ENCODE measurements at places on chromosomes 2 and 18.

DNA sequence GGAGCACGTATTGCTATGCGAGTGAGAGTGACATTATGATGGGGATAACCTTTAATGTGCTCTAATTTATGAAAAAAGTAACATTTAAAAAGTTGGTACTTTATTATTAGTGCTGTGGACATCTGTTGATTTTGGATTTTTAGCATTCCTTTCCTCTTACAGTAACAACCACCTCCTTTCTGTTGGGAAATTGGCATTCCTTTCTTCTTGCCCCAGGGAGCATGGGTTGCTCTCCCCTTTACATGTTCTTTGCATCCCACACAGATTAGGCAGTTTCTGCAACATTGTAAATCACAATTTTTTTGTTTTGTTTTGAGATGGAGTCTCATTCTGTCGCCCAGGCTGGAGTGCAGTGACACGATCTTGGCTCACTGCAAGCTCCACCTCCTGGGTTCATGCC is 300.2 kb downstream of the LPIN1 start:
- no peak for DNase-seq

DNA sequence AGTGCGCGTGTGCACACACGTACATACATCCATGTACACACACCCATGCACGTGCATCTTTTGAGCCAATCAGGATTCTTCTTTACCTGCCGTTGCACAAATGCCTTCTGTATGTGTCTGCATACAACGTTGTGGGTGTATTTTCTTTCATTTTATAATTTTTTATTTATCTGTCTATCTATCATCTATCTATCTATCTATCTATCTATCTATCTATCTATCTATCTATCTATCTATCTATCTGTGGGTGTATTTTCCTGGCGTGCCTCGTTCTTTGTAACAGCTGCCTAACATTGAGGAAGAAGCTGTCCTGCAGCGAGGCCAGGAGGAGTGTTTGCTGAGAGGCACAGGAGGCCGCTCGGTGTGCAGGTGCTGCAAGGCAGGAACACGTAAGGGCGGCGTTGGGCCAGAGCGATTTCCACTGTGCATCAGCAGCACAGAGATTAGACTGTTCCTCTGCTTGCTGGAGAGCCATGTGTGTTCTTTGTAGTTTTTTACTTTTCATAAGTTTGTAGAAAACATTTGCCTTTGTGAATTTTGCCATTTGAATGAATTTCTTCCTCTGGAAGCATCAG is 84.4 kb downstream of the DGKD start:
- no peak for DNase-seq

- no peak for DNase-seq
Observed at GRCh38 chr18:44358402-44358801, 322.3 kb upstream of the SETBP1 start.

- DNase-seq: no peak
Observed at GRCh38 chr2:234287650-234288049, 209.2 kb downstream of the ARL4C start.

DNA sequence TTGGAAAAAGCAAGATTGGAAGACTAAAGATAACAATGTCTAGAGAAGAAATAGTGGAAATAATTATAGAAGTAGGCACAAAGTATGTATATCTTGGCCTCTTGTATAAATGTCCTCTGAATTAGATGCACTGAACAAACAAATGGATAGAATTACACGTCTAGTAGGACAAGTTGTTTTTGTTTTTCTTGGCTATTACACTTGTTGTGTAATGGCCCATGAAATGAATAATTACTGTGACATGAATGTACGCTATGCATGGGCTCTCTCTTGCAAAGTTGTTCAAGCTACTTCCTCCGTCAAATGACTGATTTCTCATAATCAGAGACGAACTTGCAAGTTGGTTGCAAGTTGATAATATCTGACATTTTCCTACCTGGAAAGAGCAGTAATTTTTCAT is 126.2 kb downstream of the PDE1A start:
- no peak for DNase-seq

- no peak for DNase-seq
Observed at GRCh38 chr2:98458207-98458606, 13.5 kb downstream of the INPP4A start.

DNA sequence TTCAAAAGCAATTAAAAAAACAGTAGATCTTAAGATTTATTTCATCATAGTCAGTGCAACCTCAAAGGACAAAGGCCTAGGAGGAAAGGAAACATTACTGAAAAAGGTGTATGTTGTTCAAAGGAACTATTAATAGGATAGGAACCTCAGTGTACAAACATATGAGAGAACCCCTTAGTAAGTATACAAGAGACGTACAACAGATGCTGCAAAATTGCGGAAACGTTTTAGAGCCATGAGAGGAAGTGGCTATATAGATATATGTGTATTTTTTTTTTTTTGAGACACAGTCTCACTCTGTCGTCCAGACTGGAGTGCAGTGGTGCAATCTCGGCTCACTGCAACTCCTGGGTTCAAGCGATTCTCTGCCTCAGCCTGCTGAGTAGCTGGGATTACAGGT is 22.2 kb downstream of the PIK3C3 start:
- no peak for DNase-seq

- DNase-seq: no peak
Observed at GRCh38 chr2:151823651-151824050, 4.6 kb downstream of the ARL5A start.

DNA sequence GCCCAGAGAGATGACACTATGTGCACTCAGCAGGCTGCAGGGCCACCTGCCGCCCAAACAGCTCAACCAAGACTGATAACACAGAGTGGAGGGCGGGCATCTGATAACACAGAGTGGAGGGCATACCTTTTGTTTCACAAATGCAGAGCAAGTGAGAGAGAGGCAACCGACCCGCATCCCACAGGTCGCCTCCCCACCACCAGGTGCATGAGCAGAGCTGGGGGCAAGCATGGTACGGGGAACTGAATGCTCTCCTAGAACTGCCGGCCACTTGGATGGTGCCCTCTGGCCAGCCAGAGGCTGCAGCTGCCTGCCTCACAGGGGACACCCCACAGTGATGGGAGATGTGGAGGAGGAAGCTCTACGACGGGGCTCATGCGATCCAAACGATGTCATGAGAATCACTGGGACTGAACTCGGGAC is 49.5 kb downstream of the ANO7 start:
- DNase-seq: no peak

DNA sequence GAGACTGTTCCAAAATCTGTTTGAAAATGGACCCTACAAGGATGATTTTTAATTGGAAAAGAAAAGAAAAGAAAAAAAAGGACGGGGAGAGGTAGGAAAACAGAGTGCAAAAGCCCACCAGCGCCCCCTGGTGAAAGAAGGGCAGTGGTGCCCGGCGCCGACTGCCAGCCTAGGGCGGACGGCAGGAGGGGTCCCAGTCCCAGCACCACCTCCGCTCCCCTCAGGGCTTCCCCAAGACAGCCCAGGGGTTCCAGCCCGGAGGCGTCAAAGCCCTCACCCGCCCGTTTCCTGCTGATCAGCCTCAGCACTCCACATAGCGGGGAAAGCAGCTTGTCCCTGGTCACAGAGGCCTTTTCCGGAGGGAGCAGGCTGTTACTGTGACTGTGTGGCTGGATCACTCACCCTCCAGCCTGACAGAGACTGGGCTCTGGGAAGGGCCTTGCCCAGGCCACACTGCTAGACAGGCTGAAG is 213.9 kb downstream of the TFCP2L1 start:
- no peak for DNase-seq

DNA sequence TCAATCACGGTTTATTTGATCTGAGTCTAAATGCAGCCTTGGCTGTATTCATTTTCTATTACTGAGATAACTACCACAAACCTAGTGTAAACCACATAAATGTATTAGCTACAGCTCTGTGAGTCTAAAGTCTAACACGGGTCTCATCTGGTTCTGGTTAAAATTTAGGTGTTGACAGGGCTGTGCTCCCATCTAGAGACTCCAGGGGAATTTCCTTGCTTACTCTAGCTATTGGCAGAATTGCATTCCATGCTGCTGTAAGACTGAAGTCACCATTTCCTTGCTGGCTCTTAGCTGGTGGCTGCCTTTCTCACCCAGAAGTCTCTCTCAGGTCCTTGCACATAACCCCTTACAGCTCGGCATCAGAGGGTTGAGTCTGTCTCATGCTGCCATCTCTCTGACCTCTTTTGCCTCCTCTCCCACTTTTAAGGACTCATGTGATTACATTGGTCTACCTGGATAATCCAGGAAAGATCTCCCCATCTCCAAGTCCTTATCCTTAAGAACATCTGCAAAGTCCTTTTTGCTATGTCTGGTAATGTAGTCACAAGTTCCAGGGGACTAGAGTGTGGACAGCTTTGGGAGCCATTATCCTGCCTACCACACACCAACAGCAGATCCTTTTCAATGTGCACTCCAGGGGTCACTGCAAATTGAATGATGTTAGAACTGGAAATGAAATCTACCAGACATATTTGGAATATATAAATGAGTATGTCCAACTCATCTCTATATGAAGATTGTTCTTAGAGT is 207.0 kb upstream of the AGAP1 start:
- no peak for DNase-seq

- DNase-seq: no peak
Observed at GRCh38 chr2:72198532-72199241, 51.0 kb upstream of the CYP26B1 start.

GRCh38 chr2:142174176-142174575 is 43.4 kb upstream of the LRP1B start:
- DNase-seq: no peak

DNA sequence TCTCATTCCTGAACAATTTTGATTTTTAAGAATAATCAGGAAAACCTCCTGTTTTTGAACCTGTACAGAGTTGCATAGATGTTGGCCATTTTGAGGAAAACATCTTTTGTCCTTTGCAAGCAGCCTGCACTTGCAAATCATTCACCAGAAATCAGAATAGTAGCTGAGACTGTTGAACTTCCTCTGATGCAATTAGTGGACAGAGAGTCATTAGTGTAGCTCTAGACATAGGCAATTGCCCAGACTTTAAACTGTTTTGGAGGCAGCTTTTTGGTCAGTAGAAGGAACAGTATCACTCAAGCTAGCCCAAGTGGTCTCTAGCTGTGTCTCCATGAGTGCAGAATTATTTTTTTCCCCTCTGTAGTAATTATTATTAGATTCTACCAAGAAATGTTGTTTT is 326.1 kb downstream of the PIK3C3 start:
- no peak for DNase-seq

DNA sequence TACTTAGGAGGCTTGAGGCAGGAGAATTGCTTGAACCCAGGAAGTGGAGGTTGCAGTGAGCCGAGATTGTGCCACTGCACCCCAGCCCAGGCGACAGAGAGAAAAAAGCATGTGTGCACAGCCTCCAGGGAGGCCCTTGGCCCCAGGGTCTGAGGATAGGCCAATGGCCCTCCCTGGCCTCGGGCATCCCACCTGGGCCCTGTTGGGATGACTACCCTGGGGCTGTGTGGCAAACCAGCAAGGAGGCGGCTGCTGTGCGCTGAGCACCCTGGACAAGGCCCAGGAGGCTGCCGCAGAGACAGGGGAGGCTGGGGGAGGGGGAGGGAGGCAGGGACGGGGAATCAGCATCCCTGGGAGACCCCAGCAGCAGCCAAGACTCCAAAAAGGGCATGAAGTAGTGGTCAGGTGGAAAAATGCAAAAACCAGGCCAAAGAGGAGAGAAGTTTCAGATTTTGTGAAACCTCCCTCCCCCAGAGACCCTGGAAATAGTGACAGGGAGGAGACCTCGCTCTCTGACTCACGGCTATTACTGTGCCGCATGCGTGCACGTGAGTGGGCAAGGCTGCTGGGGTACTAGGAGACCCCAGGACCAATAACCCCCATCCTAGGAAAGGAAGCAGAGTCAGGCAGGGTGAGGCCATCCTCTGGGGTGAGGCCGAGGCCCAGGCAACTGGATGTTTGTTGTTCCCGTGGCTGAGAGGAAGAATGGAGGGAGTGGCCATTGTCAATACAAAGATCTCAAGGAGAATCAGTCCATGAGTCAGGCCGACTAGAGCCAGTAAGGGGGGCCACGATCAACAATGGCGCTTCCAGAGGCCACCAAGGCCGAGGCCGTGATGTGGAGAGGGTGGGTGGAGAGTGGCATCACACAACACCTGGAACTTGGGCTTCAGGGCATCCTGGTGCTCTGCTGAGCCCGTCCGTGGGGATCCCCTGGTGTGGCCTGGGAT is 16.0 kb upstream of the B3GNT7 start:
- no peak for DNase-seq

DNA sequence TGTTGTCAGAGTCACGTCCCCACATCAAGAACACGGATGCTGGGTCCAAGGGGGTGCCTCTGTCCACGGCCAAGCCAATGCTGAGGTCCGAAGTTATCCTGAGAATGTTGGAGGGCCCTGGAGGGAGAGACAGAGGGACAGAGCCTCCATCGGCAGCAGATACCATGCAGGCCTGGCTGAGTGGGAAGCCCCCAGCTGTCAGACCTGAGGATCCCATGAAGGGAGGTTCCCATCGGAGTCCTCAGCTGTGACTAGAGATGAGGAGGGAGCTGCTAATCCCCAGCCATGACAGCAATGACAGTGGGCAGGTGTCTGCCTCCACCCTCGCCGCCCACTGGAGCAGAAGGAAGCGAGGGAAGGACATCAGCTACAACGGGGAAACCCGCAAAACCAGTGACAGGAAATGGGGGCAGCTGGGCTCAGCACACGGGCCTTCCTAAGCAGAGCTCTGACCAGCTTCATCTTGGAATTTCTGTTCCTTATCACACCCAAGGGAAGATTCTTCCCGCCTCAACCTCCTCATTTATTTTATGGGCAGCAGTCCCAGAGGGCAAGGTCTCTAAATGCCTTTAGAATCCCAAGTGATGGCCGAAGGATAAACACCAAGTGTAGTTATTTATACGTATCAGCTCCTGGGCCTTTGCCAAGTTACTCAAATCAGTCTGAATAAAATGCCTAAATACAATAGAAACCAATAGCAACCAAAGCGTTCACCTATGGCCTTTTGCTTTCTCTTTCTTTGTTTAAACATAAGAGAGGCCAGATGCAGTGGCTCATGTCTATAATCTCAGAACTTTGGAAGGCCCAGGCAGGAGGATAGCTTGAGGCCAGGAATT is 32.2 kb downstream of the FAM178B start:
- no peak for DNase-seq

GRCh38 chr2:9905413-9905812 is 46.1 kb upstream of the GRHL1 start:
- no peak for DNase-seq

- DNase-seq: no peak
Observed at GRCh38 chr18:49690312-49690711, 123.0 kb downstream of the ACAA2 start.

DNA sequence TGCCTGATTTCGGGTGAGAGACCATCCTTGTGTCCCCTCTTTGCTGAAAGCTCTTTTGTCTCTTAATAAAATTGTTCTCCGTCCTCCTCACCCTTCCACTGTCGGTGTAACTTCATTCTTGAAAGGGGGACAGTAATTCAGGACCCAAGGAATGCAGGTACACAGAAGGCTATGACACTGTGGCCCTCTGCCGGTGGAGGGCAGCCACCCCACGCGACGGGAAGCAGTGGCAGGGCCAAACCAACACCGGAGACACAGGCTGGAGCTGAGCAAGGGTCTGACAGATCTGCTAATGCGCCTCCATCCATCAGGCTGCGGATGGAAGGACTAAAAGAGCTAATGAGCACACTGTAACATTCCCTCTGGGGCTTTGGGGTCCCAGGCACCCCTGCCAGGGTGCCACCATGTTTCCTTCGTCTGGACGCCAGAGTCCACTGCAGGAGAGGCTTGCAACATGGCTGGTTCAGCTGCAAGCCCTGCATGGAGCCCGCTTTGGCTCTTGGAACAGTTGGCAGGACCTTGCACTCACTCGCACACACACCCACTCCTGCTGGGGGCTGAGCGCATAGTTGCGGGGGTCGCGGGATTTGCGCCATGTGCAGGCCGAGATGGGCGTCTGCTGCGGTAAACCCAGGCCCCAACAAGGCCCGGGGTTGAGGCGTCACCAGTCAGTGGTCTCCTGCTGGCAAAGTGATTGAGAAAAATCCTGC is 544.1 kb upstream of the CDH7 start:
- no peak for DNase-seq

GRCh38 chr2:56475191-56475590 is 291.4 kb downstream of the CCDC85A start:
- no peak for DNase-seq
